Activated CD4-positive, alpha-beta T cell treated with anti-CD3 and anti-CD28 coated beads, Interleukin-2, amount 10 ng/mL, durations not matched to agents 24 days and 14 days (primary cell): ENCODE measurements at places on chromosomes 12 and 14.
A peak's percentile ranks its signal among the peaks of the same experiment; 100 is the strongest.

GRCh38 chr14:38261620-38262019 lies 5.7 kb upstream of the CLEC14A start:
- DNase-seq: no peak

GRCh38 chr12:15368812-15369211 lies 46.5 kb downstream of the PTPRO start:
- DNase-seq: no peak

DNA sequence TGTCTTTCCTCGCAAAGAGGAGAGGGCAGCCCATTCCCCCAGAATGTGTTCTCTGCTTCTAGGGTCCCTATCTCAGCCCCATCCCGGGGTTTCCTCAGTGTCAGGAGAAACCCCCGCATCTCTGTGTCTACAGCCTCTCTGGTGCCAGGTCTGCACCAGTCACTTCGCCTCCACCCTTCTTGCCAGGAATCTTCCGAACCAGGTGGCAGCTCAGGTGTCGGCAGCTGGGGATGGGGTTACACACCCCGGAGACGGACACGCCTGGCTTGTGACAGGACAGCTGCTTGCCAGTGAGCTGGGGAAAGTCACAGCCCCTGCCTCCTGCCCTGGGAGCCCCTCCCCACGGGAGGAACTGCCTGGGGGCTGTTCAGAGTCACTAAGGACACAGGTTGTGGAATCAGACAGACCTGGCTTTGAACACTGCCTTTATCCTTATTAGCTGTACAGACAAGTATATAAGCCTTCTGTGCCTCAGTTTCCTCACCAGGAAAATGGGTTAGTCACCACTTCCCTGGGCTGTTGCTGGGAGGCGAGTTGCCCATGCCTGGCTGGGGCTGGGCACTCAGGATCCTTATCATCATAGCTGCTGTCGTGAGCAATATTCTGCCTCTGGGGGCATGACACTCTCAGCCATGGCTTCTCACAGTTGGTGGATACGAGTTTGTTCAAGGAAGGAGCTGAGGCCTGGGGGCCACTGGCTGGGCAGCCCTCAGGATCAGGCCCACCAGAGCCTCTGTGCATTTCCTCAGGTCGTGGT lies 10.8 kb downstream of the HIP1R start:
- no peak for DNase-seq

DNA sequence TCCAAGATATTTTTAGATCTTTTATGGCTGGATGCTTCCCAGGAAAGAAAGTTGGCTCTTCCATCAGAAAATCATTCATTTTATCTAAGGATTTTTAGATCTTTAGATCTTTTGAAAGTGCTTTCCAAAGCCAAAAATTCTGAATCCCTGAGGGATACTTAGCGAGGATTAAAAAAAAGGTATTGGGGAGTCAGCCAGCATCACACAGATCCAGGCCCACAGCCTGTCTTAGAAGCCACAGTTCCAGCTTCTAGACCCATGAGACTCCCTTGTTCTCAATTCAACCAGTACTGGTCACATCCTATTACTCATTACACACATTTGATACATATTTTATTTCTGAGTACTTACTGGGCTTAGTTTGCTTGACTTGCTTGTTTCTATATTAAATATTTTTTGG lies 49.9 kb downstream of the TSPAN8 start:
- no peak for DNase-seq

- no peak for DNase-seq
These were observed 630 bp downstream of the PLEKHH1 start for GRCh38 chr14:67533754-67534085.

DNA sequence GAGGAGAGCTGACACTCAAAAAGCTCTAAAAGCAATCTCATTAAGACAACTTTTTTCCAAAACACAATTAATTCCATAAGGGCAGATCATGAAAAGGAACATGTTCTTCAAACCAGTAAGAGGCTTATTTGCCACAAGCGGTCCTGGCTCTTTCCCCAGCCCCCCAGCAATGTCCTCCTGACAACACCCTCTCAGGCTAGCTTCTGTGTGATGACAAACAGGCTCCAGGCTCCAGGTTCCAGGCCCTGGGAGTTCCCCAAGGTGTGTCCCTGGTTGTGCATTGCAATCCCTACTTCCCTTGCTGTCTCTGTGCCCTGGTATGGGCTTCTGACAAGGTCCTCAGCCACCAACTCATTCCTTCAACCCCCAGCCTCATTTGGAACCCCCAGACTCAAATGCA lies 8.9 kb downstream of the HVCN1 start:
- no peak for DNase-seq

GRCh38 chr12:117977373-117977772 lies 8.6 kb upstream of the KSR2 start:
- no peak for DNase-seq

DNA sequence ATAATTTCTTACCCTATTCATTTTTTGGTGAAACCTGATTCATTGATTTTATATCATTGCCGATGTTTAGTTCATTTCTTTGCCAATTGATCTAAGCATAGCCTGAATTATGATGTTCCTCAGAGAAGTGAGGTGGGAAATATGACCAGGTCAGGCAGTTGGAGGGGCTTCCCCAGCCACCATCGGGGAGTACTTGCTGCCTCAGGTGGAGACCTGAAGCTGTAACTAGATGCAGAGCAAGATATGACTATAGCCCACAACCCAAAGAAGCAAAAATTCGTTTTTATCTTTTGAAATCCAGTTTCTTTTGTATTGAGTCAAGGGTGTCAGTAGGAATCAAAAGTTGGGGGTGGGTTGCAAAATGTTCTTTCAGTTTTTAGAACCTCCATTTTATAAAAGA lies 7.9 kb downstream of the PTGDR start:
- DNase-seq: peak; percentile 41

DNA sequence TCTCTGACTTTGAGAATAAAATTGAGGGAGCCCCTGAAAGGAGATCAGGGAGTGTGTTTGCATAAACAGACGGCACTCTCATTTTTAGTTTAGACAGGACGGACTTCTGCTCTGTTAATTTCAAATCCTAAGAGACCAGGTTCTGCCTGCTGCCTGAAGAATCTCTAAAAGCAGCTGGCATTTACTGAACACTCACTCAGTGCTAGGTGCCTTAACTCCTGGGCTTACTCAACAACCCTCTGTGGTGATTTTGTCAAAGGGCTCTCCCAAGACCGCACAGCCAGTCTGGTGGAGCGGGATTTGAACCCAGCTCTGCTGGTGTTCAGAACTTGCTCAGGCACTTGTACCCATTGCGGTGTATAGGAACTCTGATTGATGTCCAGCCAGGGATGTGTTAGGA lies 2.2 kb downstream of the ORAI1 start:
- DNase-seq: peak; percentile 68

GRCh38 chr14:44291366-44291915 lies 215.6 kb downstream of the FSCB start:
- no peak for DNase-seq

GRCh38 chr12:103469719-103470118 lies 26.0 kb downstream of the C12orf42 start:
- no peak for DNase-seq

DNA sequence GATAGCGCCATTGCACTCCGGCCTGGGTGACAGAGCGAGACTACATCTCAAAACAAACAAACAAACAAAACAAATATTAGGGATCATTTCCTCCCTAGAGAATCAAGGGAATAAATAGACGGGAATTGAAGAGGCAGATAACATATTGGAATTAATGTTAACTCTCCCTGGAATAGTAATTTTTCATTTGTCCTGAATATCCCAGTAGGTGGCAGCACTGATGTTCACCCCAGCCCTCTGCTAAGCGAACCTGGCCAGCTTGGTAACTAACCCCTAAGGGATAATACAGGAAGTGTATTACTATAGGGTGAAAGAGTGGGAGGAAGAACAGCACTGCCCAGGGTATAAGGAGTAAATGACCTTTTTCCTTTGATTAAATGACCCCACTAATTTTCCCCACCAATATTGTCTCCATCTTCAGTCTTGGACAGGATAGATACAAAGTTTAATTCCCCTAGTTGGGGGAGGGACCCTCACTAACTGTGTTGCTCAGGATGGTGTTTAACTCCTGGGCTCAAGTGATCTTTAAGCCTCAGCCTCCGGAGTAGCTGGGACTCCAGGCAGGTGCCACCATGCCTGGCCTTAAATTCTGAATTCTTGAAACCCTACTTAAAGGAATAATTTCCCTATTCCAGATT lies 40.5 kb downstream of the SLC2A14 start:
- peak; percentile 76 for DNase-seq

DNA sequence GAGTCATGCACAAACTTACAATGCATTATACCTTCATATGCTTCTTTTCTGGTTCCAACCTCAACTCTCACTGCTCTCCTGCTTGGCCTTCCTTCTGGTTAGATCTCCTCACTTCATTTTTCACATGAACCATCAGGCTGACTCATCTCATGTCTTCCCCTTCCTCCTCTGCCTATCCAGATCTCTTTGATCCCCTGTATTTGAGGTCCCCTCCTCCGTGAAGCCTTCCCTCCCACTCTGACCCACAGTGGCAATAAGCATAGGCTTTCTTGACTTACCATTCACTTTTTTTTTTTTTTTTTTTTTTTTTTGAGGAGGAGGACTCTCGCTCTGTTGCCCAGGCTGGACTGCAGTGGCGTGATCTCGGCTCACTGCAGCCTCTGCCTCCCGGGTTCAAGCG lies 14.7 kb upstream of the ASIC1 start:
- DNase-seq: no peak

GRCh38 chr12:15201056-15201455 lies 20.2 kb downstream of the RERG start:
- no peak for DNase-seq

- no peak for DNase-seq
These were observed 4.6 kb downstream of the PSEN1 start for GRCh38 chr14:73140811-73141323.

DNA sequence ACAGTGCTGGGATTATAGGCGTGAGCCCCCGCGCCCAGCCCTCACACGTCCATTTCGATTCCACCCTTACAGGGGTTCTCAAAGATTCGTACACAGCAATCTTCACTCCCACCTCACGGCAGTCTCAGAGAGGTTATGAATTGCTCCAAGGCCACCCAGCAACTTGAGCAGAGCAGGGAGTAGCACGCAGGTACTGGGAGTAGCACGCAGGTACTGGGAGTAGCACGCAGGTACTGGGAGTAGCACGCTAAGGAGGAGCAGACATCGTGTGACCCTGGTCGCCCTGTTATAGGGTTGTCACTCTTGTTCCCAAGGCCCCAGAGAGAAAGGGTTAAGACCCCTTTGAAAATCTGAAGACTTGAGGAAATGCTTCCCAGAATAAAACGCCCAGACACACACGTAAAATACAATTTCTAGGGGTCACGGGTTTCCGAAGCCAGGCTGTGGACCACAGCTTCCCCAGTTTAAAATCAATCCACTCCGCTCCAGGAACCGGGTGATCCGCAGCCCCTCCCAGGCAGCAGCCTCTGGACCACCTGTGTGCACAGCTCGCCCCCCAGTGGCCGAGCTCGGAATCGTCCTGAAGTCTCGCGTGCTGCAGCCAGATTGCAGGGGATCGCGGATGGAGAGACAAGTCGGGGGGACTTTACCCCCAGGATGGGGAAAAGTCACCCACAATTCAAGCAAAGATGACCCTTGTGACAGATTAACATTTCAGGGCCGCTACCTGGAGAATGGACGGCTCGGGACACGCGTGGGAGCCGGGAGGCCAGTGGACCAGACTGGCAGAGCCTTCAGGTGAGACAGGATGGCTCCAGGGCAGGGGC lies 92.0 kb downstream of the SCARB1 start:
- peak; percentile 95 for DNase-seq

DNA sequence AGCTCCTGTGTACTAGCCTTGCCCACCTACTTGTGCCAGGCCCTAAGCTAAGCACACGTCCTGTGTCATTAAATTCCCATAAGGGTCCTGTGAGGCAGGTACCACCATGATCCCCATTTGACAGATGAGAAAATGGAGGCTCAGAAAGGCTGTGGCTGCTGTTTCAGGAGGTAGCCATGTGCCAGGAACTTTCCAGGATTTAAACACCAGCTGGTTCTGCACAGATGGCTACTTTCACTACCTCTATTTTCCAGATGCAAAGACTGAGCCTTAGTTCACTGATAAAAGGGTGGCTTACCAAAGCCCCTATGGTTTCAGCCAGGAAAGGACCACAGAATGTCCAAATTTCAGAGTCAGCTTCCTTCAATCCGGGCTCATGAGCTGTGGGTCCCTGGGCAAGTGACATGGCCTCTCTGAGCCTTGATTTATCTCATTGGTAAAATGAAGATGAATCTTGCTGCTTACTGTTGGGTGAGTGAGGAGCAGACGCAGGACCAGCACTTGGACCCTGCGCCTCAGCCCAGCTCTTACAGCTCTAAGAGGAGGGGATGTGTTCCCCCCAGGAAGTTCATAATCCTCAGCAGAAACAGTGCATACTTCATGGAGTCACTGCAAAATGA lies 23.5 kb downstream of the CMKLR1 start:
- DNase-seq: no peak

DNA sequence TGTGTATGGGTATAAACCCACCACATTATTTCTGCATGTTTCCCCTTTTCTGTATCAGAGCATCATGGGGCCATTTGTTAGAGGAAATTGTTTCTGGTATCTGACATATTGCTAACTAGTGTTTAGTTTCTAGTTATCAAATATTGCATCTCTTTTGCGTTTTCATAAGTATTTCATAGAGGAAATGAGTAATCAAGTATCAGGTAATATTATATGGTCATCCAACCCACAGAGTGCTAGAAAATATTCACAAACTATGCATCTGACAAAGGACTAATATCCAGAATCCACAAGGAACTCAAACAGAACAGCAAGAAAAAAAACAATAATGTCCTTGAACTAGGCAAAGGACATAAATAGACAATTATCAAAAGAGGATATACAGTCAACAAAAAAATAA lies 258.9 kb upstream of the LRIG3 start:
- no peak for DNase-seq

DNA sequence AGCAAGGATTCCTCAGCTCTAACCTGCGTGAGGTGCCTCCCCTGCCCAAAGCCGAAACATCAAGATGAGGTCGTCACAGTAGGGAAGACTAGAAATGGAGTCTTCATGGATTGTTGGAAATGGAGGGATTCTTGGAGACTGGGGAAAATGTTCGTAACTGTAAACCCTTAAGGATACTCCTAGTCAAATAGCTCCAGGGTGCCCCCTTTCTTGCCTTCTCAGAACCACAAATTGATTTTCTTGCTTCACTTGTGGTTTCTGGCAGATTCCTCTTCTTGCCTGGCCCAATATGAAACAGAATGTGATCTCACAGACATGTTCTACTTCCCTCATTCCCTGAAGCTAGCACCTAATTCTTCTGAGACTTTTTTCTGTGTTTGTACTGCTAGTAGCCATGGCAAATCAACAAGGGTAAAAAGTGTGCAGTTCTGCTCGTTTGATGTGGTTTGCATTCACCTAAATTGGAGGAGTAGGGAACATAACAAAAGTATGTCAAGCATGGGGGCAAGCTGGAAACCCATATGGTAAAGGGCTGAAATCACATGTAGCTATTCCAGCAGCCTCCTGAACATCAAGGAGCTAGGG lies 332.0 kb downstream of the PAWR start:
- no peak for DNase-seq
